ENCODE measurements at places on chromosomes 5 and 9. TPM values are rescaled to one million over a fixed set of nuclear protein-coding genes. Genes with fewer than 3 reads are reported as not detected.
A peak's percentile ranks its signal among the peaks of the same experiment; 100 is the strongest.

DNA sequence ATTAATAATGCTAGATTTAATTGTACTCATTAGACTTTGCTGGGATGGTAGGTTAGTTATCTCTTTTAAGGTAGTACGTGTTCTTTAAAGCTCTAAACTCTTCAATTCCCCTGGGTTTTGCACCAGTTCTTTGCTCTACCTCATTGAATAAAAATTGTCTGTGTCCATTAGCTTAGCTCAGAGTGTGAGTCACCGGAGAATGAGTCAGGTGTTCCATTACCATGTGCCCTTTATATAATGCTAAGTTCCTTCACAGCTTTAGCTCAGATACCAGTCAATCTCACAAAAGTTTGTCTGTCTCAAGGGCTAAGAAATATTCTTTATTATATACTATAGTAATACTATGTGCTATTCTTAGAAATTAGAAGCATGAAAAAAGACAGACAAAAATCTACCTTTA lies 339.4 kb downstream of the PRELID2 start:
- peak; percentile 61 for DNase-seq

Gene PCDHB2
- polyA plus RNA-seq = 0.86 TPM

Gene SPTLC1
- polyA plus RNA-seq = 117 TPM

Gene PBX3
- polyA plus RNA-seq = 34.2 TPM

DNA sequence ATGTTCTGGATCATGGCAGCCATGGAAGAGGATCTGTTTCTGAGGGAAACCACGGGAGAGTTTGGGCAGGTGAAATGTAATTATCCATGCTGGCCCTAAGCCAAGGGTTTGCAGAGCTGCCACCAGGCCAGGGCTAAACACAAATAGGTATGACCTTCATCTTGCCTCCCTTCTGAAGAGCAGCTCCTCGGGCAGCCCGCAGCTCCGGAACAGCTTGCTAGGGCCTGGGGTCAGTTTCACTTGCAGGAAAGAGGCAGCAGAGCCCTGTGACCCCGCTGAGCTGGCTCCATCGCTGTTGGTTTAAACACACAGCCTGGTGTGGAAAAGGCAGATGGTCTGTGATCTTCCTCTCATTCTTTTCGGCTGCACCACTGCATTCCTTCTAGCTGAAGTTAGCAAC lies 141.4 kb downstream of the TMEM38B start:
- DNase-seq = no peak

Gene PCDH1
- polyA plus RNA-seq = 0.11 TPM

Gene SPATA31D4
- not detected for polyA plus RNA-seq

Gene IQGAP2
- polyA plus RNA-seq = 0.84 TPM
